ENCODE measurements at places on chromosomes 11 and 22.

DNA sequence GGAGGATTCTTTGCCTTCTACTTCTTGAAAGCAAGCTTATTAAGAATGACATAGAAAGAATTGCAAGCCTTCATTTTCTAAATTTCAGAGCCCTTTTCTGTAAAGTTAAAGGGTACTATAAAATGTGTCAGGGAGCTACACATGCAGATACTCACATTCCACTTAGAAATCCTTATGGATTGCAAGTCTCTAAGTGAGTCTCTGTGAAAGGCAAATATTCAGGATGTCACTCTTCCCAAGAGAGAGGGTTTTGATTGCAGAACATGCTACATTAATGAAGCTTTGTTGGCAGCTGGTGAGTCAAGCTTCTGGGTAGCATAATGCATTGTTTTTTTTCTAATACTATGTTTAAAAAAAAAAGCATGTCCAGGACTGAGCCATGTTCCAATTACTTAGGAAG lies 369.2 kb downstream of the DCDC1 start:
- no peak for DNase-seq

DNA sequence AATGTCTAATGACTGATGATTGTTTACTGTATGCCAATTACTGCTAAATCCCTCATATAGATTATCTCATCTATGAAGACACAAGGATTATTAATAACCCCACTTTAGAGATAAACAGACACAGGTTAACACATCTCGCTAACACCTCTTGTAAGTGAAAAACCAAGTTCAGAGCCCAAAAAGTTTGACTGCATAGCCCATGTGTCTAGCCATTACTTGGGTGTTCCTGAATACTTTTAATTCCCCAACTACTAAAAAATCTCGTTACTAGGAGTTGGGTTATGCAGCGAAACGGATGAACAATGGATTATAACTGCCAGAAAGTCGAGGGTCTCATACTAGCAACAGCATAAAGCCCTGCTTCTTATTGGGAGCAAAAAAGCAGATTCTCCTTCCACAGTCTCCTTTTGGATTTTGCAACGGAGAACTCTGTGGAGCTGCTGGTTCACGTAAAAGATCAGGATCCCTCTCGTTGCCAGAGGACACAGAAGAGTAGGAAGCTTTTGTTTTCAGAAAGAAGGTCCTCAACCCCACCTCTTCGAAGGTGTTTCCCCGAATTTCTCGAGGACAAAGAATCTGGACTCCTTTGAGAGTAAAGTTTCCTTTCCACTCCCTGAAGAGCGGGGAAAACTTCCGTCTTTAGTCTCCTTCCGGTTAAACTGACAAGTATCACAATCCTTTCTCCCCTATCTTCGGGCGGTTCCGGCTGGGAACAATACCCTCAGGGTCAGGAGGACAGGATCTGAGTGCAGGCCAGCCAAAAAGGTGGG lies 979 bp downstream of the ZBED5 start:
- peak; percentile 50 for DNase-seq

GRCh38 chr11:35139722-35140282 lies 831 bp downstream of the CD44 start:
- no peak for DNase-seq

- no peak for DNase-seq
These were observed 1.1 kb downstream of the OVOL1 start for GRCh38 chr11:65787649-65788622.

- no peak for DNase-seq
These were observed 39.1 kb upstream of the SHISAL1 start for GRCh38 chr22:44351685-44352377.

DNA sequence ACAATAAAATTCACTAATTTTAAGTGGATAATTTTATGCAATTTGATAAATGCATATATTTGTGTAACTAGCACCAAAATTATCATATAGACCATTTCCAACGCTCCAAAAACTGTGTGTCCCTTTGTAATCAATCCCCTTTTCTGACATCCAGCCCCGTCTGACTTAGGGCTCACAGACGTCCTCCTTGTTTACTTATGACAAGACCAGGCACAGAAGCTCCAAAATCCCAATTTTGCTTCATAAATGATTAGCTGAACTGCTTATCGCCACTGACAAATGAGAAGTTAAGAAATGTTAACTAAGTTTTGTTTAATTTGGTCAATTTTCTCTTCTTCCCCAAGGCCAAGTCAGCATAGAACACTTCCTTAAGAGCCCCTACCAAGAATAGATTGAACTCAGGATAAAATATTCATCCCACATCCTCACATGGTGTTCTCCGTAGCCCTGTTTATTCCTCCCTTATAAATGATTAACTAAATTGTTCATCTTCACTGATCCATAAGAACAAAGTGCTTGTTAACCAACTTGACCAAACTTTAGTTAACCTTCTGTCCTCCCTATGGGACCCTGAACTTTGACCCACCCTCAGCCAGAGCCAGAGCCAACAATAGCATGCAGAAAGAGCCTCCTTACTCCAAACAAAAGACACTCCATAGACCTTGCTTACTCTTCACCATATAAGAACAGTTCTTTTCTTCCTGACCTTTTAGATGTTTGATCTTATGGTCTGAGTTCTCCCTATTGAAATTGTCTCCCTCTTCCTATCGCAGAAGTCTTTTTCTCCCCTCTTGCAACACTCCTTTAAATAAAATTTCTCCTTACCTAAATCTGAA lies 30.8 kb upstream of the GLYAT start:
- DNase-seq = no peak

GRCh38 chr11:108872781-108873291 lies 208.0 kb downstream of the DDX10 start:
- DNase-seq = no peak

- DNase-seq = no peak
These were observed 70.9 kb downstream of the ADAMTS15 start for GRCh38 chr11:130519128-130519932.

- no peak for DNase-seq
These were observed 65.2 kb downstream of the DGCR2 start for GRCh38 chr22:19056951-19057401.

DNA sequence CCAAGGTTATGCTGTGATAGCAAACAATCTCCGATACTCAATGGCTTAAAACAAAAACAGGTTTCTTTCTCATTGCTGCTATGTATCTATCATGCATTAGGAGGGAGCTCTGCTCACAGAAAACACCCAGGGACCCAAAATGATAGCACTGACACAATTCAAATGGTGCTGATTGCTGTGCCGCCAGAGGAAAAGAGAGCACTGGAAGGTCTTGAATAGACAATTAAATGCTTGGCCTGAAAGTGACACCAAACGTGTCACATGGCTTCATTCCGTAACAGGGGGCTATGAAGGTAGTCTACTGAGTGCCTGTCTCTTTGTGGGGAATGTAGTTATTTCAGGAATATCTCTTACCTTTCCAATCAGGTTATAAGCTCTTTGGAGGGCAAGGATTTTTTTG lies 94.2 kb downstream of the FAR1 start:
- DNase-seq = no peak

DNA sequence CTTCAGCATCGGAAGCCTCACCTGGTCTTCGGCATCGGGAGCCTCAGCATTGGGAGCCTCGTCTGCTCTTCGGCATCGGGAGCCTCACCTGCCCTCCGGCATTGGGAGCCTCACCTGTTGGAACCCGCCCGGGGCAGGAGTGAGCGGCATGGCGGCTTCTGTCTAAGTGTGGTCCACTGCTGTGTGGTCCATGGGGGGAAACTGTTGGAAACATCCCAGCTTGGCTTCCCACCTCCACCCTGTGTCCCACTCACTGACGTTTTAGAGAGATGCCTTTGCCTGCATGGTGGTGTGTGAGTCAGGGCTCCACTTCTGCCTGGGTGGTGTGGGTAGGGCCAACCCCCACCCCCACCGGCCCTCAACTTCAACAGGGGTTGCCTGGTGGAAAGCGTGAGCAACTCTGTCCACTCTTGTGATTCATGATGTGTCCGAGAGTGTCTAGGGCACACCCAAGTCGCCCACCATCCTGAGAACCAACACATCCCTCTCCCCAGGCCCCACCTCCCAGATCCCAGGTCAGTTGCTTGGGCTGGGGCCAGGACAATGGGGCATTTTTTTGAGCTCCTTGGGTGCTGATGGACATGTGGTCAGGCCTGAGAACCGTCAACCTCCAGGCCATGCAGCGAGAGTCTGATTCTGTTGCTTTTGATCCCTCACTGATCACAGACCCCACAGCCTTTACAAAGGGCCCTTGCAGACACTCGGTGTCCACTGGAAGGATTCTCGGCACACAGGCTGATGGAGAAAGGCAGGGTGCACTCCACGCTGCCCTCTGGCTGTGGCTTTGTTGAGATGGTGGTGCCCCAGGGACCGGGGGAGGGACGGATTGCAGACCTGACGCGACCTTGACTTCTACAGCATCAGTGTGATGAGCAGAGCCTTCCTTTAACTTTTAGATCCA lies 406.7 kb downstream of the TBC1D22A start:
- DNase-seq = no peak

GRCh38 chr22:32799496-32799895 lies 2.0 kb upstream of the TIMP3 start:
- DNase-seq = no peak

DNA sequence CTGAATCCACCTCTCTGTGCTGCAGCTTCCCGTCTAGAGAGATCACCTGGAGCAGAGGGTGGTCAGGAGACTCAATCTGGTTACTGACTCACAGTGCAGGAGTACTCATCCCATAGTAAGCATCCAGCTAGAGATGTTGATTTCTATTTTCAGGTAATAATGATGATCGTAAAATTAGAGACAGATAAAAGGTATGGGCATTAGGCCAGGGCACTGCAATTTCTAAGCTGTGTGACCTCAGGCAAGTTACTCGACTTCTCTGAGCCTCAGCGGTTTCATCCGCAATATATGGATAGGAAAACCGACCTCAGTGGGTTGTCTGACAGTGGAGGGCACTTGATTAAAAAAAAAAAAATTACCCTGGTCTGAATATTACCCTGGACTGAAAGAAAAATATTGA lies 13.8 kb upstream of the SAMM50 start:
- DNase-seq = no peak

DNA sequence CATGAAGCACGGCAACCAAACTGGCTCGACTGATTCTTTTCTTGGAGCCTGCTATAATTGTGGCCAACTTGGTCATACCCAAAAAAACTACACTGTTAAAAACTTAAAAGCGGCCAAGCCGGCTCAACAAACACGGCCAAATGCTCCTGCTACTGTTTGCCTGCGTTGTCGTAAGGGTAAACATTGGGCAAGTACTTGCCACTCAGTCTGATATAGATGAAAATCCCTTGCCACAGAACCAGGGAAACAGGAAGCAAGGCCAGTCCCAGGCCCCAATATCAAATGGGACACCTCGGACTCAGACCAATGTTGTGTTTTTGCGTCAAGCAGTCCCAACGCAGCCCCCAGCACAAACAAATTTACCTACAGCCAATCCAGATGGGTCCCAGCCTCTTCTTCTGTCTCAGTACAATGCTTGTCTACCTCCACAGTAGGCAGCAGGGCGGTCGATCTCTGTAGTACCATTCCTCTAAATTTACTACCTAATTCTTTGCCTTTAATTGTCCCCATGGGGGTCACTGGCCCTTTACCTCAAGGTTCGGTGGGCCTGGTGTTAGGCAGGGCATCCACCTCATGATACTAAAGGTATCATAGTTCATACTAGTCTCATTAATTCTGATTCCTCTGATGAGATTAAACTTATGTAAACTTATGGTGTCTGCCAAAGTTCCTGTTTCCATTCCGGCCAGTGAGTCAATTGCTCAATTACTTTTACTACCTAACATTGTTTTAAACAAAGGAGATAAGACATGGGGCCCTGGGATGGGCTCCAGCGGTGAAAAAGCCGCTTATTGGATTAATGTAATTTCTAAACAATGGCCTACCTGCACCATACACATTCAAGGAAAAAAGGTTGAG lies 3.7 kb upstream of the COMT start:
- DNase-seq = no peak

- DNase-seq = no peak
These were observed 19.1 kb downstream of the ST14 start for GRCh38 chr11:130178441-130179339.

- peak; percentile 9 for DNase-seq
These were observed 28.9 kb upstream of the ISX start for GRCh38 chr22:35037089-35037488.

DNA sequence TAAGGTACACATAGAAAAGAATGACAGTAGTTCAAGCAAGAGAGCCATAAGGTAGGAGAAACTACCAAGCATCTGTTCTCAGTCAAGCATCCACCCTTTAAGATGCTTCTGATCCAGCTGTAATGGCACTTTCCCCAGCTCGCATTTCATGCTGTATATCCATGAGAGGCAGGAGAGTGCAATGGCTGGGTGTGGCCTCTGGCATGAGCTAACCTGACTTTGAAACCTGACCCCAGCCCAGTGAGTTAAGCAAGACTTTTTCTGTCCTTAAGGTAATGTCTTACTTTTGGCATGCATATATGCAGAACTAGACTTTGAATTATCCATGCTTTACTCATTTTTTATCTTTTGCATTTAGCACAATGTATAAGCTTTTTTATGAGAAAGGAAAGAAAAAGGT lies 79.8 kb upstream of the CNTN5 start:
- no peak for DNase-seq

DNA sequence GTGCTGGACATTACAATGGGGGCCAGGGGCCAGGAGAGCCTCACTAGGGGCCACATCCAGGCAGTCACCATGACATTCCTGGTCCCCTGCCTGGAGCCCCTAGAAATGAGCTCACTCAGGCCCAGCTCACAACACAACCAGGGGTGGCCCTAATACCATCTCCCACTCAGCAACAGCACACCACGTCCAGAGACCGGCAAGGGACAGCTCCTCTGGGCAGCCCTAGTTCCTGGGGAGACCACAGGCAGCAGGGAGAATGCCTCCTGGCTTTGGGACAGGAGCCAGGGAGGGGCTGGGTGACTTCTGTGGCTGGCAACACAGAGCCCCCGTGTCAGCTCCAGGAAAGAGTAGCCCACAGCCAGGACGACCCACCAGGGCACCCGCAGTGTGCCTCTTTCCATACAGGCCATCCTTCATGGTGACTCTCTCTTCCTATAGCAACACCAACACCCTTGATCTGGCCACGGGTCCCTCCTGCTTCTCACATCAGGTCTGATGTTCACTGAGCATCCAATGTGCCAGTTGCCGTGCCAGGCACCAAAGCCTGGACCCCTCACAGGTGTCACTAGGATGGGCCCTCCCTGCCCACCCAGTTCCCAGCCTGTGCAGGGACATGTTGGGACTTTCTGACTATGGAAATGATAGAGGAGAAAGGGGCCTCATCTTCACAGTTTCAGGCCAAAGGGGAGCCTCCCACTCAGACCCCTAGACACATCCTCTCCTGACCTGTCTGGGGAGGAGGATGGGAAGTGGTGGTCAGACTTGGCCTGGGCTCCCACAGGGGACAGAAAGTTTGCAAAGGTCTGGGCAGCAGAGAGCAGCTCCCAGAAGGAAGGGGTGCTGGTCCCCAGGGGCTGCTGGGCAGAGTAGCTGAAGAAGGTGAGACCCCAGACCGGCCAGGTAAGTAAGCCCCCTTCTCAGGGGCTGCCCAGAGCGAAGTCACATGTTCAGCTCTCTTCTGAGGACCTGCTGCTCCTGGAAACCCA lies 43.2 kb downstream of the IGLL5 start:
- DNase-seq = no peak

DNA sequence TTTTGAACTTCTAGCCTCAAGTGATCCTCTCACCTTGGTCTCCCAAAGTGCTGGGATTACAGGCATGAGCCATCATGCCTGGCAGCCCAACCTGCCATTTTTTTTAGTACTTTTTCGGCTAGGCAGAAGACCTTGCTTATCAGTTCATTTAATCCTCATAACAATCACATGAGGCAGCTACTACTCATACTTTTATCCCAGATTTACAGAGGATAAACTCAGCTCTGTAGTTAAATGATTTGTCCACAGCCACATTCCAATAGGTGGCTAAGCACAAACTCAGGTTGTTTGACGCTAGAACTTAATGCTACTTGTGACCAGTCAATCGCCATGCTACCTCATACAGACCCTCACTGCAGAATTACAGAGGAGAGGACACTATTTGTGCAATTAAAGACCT lies 28.1 kb downstream of the SBF2 start:
- no peak for DNase-seq

Data from endothelial cell (in vitro differentiated cells).